Activated CD4-positive, CD25-positive, alpha-beta regulatory T cell treated with anti-CD3 and anti-CD28 coated beads, Interleukin-2, amount 50 U/mL, for 24 hours (primary cell): ENCODE measurements at places on chromosomes 6 and 20.
A peak's percentile ranks its signal among the peaks of the same experiment; 100 is the strongest.

DNA sequence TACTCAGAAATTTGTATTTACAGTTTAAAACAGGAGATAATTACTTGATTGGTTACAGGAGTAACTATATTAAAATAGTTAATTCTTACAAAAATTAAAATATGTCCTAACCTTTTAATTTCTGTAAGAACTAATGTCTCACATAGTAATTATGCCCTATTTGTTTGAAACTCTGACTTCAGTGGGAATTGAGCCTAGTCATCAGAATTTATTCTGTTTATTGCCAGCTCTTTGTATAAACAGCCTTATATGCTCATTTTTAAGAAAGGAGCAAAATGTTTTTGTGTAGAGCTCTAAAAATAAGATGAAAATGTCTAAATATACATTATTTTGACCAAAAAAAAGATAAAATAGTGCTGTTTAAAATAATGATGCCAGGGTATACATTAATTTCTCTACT is 21.5 kb downstream of the TRMT11 start:
- no peak for ATAC-seq

- no peak for ATAC-seq
Observed at GRCh38 chr6:48560408-48560807, 449.4 kb upstream of the PTCHD4 start.

- ATAC-seq = no peak
Observed at GRCh38 chr6:40930045-40930444, 109.0 kb downstream of the UNC5CL start.

- no peak for ATAC-seq
Observed at GRCh38 chr20:12728782-12729181, 280.0 kb upstream of the SPTLC3 start.

DNA sequence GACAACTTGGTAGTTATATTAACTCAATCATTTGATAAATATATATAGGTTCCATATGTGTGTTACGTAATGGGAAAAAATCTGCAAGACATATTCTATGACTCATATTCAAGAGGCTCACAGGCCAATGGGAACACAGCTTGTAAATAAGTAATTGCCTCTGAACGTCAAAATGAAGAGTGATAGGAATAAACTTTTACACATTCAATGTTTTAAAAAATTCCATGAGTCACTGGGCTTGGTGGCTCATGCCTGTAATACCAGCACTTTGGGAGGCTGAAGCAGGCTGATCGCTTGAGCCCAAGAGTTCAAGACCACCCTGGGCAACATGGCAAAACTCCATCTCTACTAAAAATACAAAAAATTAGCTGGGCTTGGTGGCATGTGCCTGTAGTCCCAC is 209.4 kb upstream of the MCHR2 start:
- ATAC-seq = no peak

- ATAC-seq = no peak
Observed at GRCh38 chr6:160215232-160215631, 43.4 kb downstream of the SLC22A2 start.

DNA sequence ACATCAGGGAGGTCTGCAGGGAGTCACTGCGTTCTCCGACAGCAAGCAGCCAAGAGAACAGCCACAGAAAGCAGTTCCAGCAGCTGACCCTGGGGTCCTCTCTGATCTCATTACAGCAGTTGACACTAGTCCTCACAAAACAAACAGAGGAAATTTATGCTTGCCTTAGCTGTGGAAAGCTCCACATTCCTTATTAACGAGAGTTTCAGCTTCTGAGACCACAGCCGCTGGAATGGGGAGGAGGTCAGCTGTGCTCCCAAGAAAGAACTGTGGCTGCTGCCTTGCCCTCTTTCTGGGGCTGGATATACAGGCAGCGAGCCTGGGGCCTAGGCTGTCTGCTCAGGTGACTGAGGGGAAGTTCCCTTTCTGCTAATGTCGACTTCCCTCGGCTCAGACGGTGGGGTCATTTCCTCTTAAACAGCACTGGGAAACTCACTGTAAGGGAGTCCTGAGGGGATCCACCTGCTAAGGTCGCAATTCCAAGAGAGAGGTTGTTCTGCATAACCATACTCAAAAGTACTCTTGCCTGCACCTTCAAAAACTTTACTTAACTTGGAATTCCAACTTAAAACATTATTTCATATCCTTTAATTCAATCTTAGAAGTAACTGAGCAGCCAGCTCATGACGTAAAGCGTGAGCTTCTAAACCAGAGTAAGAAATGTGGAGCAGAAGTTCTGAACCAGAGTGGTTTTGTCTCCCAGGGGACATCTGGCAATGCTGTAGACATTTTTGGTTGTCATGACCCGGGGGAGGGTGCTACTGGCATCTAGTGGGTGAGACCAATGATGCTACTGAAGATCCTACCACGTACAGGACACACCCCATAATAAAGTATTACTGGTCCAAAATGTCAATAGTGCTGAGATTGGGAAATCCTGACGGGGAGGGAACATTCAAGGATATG is 80.3 kb downstream of the BACH2 start:
- peak; percentile 36 for ATAC-seq

GRCh38 chr6:140567466-140567865 is 1193.0 kb upstream of the CITED2 start:
- ATAC-seq = no peak

DNA sequence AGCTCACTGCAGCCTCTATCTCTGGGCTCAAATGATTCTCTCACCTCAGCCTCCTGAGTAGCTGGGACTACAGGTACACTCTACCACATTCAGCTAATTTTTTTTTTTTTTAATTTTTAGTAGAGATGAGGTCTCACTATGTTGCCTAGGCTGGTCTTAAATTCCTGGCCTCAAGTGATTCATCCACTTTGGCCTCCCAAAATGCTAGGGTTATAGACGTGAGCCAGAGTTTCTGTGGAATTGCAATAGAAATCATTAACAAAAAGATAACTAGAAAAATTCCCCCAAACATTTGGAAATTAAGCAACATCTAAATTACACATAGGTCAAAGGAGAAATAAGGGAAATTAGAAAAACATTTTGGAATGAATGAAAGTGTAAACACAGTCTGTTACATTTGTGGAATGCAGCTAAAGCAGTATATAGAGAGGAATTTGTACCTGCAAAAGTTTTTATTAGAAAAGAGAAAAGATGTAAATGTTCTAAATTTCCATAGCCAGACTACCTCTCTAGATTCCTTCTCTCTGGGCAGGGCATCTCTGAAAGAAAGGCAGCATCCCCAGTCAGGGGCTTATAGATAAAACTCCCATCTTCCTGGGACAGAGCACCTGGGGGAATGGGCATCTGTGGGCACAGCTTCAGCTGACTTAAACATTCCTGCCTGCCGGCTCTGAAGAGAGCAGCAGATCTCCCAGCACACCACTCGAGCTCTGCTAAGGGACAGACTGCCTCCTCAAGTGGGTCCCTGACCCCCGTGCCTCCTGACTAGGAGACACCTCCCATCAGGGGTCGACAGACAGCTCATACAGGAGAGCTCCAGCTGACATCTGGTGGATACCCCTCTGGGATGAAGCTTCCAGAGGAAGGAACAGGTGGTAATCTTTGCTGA is 51.3 kb downstream of the ATRN start:
- no peak for ATAC-seq

DNA sequence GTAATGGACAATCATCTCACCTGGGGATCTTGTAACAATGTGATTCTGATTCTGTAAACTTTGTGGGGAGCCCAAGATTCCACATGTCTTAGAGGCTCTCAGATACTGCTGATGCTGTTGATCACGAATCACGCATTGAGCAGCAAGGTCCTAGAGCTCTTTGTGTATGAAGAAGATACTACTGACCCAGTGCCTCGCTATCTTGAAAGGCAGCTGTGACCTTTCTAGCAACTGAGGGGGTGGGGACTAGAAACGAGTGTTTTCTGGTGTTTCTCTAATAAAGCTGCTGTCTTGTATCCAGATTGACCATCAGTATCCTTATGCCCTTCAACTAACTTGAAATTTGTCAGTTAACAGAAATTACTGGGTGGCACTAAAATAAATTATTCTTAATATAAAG is 142.9 kb downstream of the MTHFD1L start:
- no peak for ATAC-seq

- no peak for ATAC-seq
Observed at GRCh38 chr6:5025911-5026819, 22.3 kb upstream of the RPP40 start.

DNA sequence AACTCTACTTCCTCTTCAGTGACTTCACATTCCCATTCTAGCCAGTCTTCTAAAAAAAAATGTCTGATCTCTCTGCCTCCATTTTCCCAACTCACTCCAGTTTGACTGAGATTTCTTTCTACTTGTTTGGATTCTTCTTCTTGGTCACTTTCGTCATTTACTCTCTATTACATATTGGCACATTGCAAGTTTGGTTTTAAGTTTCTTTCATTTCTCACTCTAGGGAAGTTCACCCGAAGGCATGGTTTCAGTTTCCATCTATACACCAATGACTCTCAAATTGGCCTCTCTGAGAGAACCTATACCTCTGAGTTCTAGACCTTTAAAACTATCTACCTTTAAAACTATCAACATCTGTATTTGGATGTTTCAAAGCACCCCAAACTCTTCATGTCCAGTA is 51.3 kb downstream of the CD109 start:
- peak; percentile 85 for ATAC-seq
